CD4-positive, CD25-positive, alpha-beta regulatory T cell (primary cell): ENCODE measurements at places on chromosomes 11 and 22. TPM values are rescaled to one million over a fixed set of nuclear protein-coding genes. Genes with fewer than 3 reads are reported as not detected.
A peak's percentile ranks its signal among the peaks of the same experiment; 100 is the strongest.

DNA sequence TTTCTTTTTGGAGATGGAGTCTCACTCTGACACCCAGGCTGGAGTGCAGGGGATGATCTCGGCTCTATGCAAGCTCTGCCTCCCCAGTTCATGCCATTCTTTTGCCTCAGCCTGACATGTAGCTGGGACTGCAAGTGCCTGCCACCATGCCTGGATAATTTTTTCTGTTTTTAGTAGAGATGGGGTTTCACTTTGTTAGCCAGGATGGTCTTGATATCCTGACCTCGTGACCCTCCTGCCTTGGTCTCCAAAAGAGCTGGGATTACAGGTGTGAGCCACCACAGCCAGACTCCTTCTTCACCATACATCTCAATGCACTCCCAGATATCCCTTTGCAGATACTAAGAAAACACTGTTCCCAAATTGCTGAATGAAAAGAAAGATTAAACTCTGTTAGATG, 224.3 kb downstream of the OR4A5 start:
- no peak for DNase-seq

DNA sequence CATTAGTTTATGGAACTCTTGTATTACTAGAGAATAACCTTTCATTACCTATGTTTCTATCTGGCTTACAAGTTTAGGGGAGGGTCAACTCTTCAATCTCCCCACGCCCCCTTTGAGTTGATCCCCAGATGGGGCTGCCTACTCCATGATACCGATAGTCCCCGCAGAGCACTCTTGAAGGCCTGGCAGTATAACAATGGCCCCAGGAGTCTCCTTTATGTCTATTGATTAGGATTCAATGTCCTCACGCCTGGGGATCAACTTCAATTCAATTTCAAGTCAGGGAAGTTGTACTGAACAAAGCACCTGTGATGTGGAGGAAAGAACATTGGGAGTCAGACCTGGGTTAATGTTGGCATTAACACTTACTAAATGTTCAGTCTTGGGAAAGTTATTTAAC, 520.2 kb downstream of the METTL15 start:
- no peak for DNase-seq

- DNase-seq, result no peak
These were observed at the start of gene INPP5J for GRCh38 chr22:31122532-31123291. Gene INPP5J (plus strand): TSS chr22:31122966. CDS start chr22:31123015, 49 bp downstream.

DNA sequence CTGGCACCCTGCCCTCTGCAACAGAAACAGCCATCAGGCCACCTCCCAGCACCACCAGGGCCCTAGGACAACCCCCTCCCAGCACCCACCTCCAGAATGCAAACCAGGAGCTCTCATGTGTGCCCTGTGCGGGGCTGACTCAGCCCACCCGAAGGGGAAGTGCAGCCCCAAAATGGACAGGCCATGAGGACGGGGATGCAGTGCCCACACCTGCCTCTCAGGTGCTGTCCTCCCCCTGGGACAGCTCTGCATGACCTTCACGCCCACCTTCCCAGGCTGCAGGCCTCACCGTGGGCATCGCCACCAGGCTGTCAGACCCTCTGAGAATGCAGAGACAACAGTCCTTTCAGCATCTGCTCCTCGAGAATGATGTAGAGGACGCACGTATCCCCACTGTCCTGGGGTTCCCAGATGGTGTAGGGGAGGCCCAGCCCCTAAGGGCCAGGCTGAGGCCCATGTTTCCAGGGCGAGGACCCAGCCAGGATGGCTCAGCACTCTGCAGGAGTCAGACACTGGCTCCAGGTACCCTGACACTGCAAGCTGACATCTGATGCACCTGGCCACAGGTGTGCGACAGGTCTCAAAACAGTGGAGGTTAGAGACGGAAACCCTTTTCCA, 13.5 kb downstream of the MOB2 start:
- DNase-seq, result no peak

DNA sequence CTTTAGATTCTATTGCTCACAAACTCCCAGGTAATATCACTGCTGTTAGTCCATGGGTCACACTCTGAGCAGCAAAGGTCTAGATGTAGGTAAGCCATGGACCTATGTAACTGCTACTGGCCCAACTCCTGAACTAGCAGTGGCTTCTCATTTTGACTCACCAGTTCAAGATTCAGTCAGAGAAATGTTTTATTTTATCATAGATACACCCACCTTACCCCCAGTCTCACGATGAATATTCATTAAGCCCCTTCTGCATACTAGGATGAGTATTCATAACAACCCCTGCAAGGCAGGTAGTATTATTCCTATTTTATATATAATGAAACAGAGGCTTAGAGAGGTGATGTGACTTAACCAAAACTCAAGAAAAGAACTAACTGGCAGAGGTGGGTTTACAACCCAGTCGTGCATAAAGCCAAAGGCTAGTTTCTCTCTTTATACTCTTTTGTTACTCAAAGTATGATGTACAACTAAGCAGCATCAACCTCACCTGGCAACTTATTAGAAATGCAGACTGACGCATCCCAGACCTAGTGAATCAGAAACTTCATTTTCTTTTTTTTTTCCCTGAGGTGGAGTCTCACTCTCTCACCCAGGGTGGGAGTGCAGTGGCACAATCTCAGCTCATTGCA, 957.6 kb upstream of the CCDC90B start:
- DNase-seq, result no peak

DNA sequence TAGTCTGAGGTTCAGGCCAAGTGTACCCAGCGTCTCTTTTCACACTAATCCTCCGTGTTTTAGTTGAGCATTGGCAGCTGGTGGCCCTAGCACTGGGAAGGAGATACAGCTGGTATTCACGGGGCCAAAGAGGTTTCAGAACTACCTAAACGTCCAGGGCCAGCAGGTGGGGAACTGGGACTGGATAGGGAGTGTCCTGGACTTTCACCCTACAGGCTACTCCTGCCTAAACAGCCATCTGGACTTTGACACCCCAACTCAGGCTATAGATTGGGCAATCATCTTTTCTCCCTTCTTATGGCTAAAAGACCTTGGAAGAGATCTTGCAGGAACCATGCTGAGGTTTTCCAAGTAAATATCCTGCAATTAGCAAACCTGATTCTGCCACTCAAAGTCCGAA, 2.8 kb downstream of the SPON1 start:
- no peak for DNase-seq

DNA sequence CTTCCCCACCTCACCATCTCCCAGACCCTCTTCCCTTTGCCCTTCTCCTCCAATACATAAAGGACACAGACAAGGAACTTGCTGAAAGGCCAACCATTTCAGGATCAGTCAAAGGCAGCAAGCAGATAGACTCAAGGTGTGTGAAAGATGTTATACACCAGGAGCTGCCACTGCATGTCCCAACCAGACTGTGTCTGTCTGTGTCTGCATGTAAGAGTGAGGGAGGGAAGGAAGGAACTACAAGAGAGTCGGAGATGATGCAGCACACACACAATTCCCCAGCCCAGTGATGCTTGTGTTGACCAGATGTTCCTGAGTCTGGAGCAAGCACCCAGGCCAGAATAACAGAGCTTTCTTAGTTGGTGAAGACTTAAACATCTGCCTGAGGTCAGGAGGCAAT, 58.2 kb downstream of the TIMP3 start:
- no peak for DNase-seq

GRCh38 chr22:28395920-28396753, 283.5 kb downstream of the TTC28 start:
- DNase-seq, result peak; percentile 65

DNA sequence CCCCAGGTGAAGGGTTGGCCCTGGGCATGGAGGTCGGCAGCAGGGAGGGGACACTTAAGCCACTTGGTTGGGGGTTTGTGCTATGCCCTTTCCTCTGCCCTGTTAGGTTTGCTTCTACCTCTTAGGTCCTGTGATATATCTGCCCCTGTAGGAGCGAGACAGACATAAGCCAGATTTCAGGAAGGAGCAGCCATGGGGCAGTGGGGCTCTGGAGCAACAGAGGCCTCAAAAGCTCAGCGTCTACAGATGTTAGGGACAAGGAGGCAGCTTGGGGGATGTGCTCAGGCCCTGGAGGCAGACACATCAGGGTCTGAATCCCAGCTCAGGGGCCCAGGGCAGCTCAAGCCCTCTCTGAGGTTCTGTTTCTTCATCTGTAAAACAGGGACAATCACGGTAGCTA, 27.2 kb upstream of the KCNQ1OT1 start:
- no peak for DNase-seq

- no peak for DNase-seq
These were observed 35.4 kb downstream of the MCHR1 start for GRCh38 chr22:40714499-40715337.

DNA sequence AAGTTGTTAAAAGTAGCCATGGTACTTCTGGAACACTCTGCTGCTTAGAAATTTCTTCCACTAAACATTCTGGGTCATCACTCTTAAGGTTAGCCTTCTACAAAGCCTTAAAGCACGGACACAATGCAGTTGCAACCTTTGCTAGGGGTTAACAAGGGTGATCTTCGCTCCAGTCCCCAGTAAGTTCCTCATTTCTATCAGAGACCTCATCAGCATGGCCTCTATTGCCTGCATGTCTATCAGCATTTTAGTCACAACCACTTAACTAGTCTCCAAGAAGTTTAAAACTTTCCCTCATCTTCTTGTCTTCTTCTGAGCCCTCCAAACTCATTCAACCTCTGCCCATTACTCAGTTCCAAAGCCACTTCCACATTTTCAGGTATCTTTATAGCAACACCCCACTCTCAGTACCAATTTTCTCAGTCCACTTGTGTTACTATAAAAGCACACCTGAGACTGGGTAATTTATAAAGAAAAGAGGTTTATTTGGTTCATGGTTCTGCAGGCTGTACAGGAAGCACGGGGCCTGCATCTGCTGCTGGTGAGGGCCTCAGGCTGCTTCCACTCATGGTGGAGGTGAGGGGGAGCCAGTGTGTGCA, 48.7 kb upstream of the TH start:
- no peak for DNase-seq

DNA sequence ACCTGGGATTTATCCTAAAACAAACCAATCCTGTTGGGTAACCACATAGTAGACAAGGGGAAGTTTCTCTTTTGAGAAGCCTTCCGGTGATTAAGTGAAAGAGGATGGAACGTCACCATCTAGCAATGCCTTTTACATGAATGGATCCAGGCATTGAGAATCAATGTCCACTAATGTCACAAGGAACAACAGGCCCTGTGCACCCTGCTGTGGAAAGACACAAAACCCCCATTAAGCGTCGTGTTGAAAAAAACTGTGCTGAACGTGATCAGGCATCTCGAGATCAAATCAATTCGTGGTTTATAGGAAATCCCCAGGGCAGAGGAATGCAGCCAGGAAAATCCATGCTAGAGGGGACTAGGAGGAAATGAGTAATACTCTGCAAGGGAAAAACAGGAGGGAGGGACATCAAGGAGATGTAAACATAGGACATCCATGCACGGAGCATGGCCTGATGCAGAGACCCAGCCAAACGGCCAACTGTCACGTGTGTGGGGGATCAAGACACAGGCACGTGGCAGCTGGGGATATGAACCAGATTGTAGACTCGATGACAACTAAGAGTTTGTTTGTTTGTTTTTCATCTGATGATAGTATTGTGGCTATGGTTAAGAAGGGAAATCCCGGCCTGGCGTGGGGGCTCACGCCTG, 38.6 kb upstream of the CARS1 start:
- no peak for DNase-seq

GRCh38 chr11:93757924-93758865, 16.7 kb downstream of the C11orf54 start:
- no peak for DNase-seq

GRCh38 chr22:49362211-49362839, 465.3 kb downstream of the BRD1 start:
- DNase-seq, result no peak

GRCh38 chr22:30234786-30235470, 11.6 kb downstream of the LIF start:
- DNase-seq, result no peak

- DNase-seq, result no peak
These were observed 13.7 kb downstream of the ABCC8 start for GRCh38 chr11:17462940-17463339.

DNA sequence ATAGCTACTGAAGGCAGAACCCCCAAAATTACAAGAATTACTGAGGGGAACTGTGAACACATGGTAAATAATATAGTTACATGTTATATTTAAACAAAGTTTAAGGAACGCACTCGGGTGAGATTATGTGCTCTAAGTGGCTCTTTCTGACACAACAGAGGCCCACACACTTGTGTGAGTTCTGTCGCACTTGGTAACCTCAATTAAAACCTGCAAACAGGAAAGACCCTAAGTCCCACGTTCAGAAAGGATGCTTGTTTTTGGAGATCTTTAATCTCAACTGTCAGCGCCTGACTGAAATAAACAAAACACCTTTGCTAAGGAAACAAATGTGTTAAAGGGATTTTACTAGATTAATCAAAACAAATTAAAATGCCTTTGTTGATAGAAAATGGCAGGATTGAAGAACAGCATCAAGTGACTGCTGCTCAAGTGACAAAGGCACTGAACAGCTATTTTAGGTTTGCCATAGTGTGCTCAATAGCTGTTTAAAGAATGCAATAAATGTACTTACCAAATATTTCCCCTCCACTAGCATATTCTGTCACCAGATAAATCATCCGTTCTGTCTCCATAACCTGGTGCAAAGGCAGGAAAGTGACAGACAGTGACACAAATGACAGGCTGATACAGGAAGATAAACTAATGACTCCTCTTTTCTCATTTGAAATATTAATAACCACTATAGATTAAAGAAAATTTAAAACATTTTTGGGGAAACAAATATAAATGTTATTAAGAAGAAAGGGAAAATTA, 116.3 kb upstream of the APOA1 start:
- DNase-seq, result no peak

DNA sequence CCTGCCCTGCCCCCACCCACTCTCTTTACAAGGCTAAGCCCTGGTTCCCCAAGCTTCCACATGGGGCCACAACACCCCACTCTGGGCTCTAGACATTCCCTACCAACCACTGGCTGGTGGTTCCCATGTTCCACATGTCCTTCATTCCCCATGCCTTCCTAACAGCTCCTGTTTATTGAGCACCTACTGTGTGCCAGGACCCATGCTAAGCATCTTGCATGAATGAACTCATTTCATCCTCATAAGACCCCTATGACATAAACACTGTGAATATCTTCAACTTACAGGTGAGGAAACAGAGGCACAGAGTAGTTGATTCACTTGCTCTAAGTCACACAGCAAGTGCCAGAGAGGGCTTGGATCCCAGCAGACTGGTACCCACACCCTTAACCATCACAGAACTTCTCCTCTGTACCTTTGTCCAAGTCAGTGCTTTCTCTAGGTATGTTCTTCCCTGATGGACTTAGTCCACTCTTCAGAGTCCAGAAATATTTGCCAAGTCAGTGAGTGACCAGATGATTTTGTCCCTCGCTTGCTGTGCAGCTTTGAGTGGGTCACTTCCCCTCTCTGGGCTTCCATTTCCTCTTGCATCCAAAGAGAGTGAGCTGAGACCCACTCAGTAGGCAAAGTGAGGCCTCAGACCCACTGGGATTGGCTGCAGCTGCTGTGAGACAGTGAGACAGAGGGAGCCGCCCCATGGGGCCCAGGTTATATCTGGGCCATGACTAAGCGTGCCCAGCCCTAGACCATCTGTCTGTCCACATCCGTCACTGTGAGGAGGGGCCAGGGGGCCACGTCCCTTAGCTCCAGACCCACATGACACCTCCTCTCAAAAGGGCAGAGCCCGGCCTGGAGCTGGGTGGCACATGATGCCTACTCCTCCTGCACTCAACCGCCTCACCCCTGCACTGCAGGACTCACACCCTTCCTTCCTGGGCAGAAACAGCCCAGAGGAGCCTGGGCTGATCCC, 132.4 kb downstream of the MN1 start:
- DNase-seq, result no peak

KRTAP5-4 gene
- polyA plus RNA-seq, result not detected

CYP2D6 gene
- polyA plus RNA-seq, result 0.26 TPM

MS4A3 gene
- polyA plus RNA-seq, result not detected

ELFN2 gene
- polyA plus RNA-seq, result not detected

SLC22A9 gene
- not detected for polyA plus RNA-seq

TRIM6 gene
- polyA plus RNA-seq, result not detected

SYT7 gene
- not detected for polyA plus RNA-seq

SCN3B gene
- polyA plus RNA-seq, result not detected

C11orf42 gene
- polyA plus RNA-seq, result not detected
